ENCODE measurements at places on chromosomes 5 and 9.

- DNase-seq = no peak
Observed at GRCh38 chr9:81686614-81687520, 2.5 kb downstream of the TLE1 start.

GRCh38 chr5:179762781-179763176 lies 30.2 kb downstream of the MAML1 start:
- DNase-seq = no peak

DNA sequence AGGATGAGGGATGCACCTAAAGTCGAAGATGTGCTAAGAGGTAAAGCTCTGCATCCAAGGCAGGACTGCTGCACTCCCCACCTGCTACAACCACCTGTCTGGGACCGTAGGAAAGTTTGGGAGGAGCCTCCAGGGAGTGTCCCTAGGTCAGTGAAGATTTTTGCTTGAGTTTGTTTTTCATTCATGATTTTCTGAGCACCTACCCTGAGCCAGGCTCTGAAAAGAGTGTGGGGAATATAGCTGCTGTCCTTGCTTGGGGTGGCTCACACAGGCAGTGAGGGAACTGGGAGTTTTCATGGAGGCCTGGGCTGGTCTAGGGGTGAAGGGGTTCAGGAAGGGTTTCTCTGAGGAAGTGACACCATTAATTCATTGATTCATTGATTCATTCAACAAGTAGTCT lies 48.9 kb downstream of the SAR1B start:
- no peak for DNase-seq

DNA sequence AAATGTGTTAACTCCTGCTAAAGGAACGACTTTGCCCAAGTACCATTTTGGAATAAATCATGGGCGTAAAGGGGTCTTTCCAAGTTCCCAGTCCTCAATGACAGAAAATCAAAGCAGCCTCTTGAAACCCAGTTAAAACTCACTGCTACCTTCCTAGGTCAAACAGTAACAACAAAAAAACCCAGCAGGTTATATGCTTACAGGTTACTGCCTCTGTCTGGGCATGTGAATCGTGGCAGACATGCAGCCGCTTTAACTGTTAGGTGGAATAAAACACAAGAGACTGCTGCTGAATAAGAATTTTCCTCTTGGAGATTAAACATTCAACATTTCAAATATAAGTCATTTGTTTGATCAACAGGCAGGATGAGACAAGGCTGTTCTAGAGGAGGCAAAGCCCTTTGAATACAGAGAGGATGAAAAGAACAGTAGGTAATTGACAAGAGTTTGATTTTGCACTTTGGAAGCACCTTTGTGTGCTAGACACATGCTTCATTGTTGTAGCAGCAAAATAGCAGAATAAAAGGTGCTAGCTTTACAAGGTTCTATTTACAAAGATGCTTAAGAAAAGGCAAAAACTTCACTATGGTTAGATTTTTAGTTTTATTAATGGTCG lies 319.4 kb downstream of the NDUFS4 start:
- DNase-seq = no peak

DNA sequence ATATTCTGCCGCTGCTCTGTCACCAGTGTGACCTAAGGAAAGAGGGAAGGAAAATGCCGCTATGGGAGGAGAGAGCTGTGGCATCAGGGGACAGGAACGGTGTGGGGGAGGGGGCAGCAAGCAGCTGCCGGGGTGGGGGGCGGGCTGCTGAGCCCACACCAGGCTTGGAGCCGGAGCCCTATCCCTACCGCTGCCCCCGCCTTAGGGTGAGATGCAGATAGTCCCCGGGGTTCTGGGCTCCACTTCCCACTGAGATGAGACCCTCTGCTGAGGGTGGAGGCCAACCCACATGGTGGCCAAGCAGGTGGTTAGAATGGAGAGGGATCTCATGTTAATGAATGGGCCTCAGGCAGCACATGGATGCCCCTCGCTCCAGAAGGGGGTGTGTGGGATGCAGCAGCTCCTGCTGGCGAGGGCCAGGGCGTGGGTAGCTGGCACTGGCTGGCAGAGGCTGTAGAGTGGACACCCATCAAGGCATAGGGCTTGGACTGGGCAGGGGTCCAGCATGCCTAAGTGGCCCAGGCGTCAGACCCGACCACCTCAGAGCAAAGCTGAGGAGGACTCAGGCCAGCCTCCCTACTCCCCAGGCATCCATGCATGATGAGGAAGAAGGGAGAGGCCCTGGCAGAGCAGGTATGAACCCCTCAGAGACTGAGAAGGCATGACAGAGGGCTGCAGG lies 131.5 kb downstream of the ZNF354C start:
- DNase-seq = no peak

GRCh38 chr5:139138809-139139208 lies 59.4 kb downstream of the SIL1 start:
- no peak for DNase-seq

GRCh38 chr5:90983148-90983547 lies 400.0 kb downstream of the ARRDC3 start:
- no peak for DNase-seq

DNA sequence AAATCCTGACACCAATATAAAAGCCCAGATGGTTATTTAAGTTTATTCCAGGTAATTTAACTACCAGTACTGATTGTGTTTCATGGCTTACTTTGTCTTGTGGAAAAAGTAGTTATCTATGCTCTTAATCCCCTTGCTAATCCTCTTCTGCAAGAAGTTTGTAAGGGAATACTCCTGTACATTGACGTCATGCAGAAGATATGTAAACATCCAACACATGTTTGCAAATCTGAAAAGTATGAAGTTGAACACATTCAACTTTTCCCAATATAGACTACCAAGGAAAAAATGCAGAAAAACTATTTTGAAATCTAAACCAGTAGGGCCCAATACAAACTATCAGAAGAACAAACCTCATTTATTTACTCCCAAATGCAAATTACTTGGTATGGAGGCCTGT lies 56.3 kb upstream of the ELL2 start:
- no peak for DNase-seq

DNA sequence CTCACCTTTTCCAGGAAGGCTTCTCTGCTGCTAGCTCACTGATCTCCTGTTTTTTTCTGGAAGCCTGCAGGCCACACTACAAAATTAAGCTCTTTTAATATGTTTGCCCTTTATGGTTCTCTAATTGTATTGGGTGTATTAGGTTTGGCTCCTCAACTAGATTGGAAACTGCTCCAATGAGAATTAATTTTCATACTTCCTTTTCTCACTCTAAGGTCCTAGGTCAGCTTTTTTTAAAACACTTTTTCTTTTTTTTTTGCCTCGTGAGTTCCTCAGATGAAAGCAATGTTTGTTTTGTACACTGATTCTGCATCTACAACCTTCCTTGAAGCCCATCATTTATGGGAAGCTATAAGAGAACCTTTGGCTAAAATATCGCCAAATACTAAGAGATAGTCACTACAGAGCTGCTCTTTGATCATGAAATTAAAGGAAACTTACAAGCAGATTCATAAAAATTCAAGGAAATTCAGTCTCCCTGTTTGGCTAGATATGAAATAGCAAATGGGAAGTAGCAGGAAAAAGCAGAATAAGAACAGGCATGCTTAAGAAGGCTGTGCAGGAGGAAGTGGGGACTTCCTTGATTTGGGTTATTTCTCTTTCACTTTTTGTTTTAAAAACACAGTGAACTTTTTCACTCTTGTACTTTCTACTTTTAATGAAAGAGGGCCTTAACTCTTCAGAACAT lies 55.2 kb upstream of the FYB1 start:
- no peak for DNase-seq

DNA sequence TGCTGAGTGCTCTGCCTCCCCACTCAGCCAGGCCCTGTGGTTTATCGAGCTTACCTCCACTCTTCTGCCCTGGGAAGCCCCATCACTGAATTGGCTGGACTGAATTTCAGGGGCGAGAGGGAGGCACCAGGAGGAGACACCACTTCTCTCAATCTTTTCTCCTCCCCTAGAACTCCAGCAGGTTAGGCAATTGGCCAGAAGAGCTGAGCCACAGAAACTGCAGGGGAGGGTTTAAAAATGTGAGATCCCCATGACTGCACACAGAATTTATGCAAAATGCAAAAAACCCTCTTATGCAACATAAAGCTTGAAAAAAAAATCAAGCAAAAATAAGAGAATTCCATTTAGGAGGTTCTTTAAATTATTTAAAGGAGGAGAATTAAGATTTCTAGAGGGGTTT lies 29.9 kb downstream of the TUT7 start:
- DNase-seq = no peak

DNA sequence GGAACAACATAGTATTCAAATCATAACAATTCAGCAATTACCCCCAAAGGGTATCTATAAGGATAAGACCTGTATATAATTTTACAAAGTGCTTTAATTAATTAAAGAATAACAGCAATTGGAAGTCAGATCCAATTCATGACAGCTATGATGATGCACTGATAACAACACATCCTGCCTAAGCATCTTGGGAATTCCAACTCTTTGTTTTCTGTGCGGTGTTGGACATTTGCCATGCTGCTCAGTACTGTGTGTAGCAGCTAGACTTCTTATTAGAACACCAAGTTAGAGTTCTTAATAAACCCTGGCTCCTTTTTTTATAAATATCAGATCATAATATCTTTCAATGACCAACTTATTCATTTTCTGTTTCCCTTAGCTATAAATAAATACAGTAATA lies 209.0 kb downstream of the SEC61B start:
- DNase-seq = no peak

DNA sequence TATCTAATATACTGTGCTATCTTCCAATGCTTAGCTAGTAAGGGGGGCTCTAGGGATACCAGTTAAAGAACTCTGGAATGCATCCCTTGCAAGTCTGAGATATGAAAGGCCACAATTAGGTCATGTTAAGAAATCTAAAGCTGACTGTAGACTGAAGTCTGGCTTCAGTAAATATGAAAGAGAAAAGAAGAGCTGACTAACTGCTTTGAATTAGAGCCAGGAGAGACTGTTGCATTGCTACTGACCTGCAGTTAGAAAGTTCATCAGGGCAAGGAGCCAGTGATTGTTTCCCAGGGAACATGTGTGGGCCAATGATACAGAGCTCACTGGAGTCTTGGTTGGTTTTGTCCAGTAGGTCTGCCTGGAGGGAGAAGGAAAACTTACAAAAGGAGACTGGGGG lies 472.1 kb upstream of the TNC start:
- no peak for DNase-seq

- DNase-seq = no peak
Observed at GRCh38 chr9:132589148-132590036, 7.0 kb downstream of the BARHL1 start.

DNA sequence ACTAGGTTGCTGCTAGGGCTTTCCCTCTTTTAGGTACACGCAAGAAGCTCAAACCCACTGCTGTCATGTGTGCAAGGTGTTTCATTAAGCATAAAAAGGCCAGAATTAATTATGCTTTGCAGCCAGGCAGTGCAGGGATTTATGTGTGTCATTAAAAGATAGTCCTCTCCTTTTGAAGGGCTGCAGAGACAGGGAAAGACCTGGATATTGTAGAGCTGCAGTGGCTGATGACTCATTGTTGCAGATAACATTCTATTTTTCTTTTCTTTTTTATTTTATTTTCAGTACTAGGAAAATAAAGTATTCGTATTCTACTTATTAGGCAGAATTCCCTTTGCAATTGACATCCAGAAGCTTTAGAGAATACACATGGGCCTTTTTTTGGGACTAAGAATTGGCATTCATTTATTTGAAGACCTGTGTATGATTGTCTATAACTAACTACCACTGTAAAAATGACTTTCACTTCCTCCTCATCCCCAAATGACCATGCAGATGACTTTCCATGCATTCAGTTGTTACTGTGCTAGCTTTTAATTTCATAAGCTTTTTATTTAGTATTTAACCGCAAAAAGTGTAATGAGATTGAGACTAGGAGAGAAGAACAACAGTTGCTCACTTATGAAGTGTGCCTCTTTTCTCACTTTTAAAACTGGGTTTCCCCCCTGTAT lies 113.0 kb downstream of the PAM start:
- no peak for DNase-seq

GRCh38 chr5:140058212-140058932 lies 15.3 kb upstream of the NRG2 start:
- DNase-seq = no peak

DNA sequence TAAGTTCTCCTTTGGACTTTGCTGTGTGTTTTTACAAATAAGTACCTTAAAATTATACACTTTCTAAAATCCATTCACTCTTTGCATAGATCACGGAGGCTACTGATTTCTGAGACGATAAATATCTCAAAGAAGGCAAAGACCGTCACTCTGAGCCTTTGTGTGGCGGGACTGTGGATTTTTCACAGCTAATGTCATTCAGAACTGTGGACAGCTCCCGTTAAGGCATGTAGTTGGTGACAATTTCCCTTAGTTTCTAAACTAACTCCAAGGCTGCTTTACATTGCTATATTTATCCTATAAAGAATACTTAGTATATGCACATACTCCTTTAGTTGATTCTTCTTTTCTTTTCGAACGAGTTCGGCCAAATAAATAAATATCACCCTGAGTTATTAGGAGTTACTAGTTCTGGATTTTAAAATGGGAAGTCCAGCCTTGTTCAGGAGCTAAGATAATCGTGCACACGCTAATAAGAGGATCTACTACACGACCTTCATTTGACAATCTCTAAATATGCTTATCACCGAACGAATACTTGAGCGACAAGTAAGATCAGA lies 1.8 kb downstream of the HCN1 start:
- DNase-seq = no peak

GRCh38 chr5:158261674-158262367 lies 402.9 kb upstream of the CLINT1 start:
- DNase-seq = no peak

DNA sequence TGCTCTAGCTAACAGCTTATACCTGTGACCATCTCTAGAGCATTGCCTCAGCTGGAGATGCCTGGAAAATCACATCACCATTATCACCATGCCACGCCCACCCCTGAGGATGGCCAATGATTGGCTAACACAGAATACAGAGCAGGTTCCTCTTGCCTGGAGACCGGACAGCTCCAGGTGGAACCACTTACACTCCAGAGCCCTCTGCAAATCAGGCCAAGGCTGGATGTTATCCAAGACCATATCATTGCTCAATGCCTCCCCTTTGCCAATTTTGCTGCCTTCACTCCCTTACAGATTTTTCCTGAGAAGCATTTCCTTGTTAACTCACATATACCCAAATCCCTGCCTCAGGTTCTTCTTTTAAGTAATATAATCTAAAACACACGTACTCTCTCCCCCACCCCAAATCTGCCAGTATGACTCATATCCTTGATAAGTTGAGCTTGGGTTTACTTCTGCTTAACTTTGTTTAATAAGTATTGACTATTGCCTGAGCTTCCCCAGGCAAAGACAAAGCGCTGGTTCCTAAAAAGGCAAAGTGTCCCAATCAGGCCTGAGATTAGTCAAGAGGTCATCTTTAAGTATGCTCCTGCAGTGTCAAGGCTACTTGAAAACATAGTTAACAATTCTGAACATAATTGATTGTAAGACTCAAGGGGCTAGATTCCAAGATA lies 309.6 kb downstream of the EPB41L4A start:
- DNase-seq = no peak

DNA sequence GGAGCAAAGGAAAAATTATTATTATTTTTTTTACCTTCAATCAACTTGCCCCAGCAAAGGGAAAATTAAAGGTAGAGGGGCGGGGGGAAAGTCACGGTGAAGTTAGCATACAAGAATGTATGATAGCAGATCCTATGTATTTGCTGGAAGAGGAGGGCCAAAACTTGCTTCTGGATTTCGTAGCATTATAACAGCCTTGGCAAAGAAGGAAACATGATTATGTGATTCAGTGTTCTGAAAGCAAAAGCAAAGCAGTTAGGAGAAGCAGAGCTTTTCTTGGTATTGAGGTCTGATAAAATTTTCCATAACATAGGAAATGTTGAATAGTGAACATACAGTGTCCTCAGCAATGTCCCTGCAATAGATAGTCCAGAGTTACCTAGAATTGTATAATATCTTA lies 32.4 kb downstream of the MAST4 start:
- no peak for DNase-seq

All from stimulated activated CD8-positive, alpha-beta memory T cell treated with anti-CD3 and anti-CD28 coated beads, Interleukin-4, amount 100 ng/mL, for 24 hours (primary cell).